Cortex of kidney (tissue), 1 donor: ENCODE measurements at places on chromosomes 7 and 10.

- no peak for DNase-seq
Observed at GRCh38 chr7:372546-372931, 82.6 kb downstream of the FOXL3 start.

DNA sequence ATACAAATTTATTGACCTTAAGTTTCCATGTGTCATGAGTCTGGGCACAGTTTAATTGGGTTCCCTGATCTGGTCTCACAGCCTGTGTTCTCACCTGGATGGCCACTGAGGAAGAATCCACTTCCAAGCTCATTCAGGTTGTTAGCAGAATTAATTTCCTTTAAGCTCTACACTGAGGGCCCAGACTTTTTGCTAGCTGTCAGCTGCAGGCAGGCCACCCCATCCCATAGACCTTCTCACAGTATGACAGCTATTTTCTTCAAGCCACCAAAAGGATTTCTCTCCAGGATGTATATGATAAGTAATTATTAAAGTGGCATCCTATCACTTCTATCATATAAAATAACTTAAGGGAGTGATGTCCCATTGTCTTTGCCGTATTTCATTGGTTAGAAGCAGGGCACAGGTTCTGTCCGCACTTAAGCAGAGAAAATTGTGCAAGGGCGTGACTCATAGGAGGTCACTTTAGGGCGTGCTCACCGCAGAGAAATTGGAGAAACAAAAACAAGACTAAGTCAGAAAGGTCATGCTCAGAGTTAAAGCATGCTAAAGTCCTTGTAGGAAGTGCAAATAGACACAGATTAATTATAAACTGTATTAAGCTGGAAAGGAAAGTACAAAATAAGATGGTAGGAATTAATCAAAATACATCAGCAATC is 109.9 kb downstream of the AHR start:
- no peak for DNase-seq

- DNase-seq = no peak
Observed at GRCh38 chr7:81873559-81873958, 103.7 kb upstream of the HGF start.

GRCh38 chr10:64376167-64376566 is 855.0 kb downstream of the REEP3 start:
- no peak for DNase-seq

DNA sequence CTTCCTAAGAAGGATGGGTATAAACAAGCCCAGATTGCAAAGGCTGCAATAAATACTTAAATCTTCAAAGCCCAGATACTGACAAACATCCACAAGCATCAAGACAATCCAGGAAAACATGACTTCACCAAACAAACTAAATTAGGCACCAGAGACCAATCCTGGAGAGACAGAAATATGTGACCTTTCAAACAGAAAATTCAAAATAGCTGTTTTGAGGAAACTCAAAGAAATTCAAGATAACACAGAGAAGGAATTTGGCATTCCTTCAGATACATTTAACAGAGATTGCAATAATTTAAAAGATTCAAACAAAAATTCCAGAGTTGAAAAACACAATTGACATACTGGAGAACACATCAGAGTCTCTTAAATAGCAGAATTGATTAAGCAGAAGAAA is 23.0 kb downstream of the GSDME start:
- DNase-seq = no peak

DNA sequence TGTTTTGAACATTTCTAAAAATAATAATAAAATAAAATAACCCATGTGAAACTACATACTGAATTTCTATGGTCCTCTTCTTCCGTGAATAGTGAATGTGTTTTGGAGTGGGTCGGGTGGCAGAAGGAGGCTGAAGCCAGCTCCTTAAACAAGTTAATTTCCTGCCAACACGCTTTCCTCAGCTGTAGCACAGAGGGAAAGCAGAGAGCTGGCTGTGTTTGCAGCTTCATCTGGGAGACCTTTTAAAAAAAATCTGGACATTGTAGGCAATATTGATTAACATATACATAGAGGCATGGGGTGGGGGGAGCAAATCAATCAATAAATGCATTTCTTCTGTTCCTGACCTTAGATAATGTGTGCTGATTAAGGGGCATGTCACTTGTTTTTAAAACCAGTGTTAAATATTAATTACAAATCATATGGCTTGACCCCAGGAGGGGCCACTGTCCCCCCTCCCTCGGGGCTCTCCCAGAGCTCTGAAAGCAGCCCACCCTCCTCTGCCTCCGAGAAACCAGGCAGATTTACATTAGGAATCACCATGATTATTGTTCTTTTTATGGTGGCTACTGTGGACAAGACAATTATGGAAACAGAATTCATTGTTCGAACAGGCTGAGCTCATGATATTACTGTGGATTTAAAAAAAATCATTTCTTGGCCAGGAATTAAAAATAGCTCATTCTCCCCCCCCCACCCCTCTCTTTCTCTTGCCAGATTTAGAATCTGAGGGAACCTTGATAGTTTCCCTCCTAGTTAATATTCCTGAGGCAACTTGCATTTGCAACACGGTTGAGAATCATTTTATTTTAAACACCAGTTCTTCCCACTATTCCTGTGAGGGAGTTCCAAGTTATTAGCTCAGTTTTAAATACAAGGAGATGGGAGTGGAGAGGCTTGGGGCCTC is 100.5 kb upstream of the CARD11 start:
- DNase-seq = no peak

GRCh38 chr7:44537442-44537841 is 3.7 kb downstream of the NPC1L1 start:
- no peak for DNase-seq

GRCh38 chr7:101882595-101883564 is 65.5 kb downstream of the CUX1 start:
- DNase-seq = no peak

DNA sequence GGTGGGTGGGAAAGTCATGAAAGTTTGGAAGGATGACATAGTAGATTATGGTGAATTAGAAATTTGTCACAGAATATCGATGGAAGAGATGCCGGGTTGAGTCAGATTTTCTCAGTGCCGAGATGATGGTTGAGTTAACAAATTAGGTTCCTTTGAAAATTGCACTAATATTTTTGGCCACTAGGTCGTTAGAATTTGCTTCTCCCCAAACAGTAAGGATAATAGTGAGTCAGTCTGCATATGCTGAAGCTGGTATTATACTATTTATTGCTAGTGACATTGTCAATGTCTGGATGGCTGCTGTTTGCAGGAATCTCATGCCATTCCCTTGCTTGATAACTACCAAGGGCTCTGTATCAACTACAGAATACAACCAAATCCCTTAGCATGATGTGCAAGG is 37.7 kb upstream of the MINDY3 start:
- DNase-seq = no peak

DNA sequence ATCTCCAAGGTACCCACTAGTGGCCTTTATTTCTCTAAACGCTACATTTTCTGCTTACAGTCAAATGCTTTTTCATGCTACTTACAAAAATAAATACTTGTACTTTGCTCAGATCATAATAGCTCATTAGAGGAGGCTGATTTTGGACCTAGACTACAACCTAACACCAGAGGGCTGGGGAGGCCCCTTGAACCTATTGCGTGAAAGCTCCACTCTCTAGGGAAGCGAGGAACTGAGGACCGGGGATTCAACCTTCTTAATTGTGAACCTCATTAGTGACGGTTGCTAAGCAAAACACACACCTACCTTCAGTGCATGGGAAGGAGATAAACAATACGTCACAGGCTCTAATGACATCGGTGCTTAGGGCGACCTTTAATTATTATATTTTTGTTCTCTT is 92.1 kb downstream of the EBF3 start:
- DNase-seq = no peak

- no peak for DNase-seq
Observed at GRCh38 chr10:108348215-108348614, 1183.7 kb upstream of the SORCS1 start.

DNA sequence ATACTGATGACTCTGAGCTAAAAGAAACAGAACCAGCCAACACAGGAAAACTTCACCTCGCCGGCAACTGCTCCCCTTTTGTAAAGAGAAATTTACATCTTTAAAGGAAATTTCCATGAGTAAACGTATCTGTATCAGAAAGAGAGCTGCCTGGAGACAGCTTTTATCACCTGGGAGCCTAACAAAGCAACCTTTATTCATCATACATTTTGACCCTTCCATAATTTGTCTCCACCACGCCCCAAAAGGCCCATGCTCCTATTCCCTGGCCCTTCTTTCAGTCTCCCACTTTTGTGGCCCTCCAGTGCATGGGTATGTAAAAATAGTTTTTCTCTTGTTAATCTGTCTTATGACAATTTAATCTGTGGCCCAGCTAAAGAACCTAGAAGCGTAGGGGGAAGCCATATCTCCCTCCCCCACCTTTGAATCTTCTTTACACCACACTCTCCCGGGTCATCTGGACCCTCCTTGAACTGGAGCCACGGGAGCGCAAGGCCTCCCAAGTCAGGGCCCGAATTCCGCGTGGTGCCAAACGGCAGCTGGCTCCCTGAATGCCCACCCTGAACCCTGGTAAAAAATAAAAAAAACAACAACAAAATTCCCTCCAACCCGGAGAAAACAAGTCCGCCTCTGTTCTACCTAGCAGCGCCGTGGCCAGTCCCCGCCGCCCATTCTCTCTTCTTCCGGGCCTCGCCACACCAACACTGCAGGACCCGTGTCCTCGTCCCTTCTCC is 15.4 kb upstream of the FKBP9 start:
- DNase-seq = no peak

DNA sequence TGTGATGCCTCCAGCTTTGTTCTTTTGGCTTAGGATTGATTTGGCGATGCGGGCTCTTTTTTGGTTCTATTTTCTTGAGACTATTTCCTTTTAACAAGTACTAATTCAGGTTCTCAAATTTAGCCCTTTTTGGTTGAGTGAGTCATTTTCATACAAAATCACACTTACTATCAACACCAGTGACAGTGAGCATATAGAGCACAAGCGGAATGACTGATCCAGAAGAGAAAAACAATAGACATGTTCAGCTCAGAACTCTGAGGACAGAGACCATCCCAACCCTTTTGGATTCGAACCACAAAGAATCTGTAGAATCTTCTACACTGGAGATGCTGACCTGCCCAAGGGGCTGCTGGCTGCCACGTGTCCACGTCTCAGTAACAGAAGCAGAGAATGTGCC is 56.4 kb upstream of the INSYN2A start:
- DNase-seq = no peak
